ENCODE measurements at places on chromosomes 3 and 15.

GRCh38 chr3:13283877-13284264, 136.3 kb downstream of the NUP210 start:
- no peak for DNase-seq

- DNase-seq, result peak; percentile 88
Observed at GRCh38 chr3:17579289-17580031, 163.0 kb downstream of the TBC1D5 start.

DNA sequence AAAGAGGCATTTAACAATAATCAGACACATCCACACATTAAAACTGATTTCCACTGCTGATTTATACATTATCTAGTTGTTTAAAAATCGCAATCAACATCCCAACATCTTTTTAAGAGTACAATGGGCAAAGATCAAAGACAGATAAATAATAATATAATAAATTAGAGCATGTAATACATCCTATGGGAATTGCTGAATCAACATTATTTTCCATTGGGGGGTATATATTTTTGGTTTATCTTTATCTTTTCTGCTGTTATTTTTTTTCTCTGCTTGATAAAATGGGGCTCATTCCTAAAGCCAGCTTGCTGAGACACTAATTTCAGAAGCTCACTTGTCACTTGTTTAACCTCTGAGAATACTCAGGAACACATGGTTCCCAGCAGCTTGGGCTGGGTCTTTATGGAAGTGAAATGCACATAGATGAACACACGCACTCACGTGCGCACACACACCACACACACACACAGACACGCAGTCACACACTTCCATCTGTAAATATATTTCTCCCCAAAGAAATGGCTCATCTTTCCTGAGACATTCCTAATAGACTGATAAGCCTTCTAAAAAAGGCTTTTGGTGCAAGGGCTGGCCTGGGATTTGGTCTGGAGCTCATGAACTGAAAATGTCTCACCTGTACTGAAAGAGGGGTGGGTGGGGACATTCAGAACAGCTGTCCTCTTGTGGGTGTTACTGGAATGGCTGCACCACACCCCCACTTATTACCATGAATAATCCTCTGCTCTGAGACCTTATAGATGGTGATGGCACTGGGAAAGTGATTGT, 3.5 kb upstream of the PPIB start:
- no peak for DNase-seq

DNA sequence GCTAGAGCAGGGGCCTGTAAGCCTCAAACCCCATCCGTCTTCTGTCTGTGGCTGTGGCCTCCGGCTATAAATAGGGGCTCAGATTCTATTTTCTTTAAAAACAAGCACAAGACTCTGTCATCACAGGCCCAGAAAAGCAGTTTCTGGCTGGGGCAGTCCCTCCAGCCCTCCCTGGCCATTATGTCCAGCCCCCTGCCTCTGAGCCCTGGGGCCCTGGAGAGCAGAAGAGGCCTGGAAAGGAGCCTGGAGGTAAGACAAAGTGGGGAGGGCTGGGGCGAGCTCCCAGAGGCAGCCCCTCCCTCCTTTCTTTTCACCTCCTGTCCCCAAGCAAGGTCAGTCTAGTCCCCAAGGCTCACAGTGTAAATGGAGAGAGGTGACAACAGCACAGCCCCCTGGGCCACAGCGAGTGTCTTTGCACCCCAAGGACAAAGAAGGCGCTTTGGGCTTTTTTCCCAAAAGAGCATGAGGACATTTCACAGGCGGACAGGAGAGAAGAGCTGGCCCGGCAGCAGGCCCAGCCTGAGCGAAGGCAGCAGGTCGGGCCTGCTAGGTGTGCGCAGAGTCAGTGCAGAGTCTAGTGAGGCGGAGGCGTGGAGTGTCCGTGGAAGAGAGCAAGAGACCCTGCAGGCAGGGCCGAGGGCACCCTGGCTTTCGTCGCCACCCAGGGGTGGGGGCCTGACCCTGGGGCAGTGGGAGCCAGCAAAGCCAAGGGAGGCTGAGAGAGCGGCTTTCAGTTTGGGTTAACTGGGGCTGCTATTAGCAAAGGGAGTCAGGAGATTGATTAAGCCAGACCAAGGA, 188.3 kb downstream of the TBC1D2B start:
- no peak for DNase-seq

GRCh38 chr3:150544726-150545125, 1.6 kb downstream of the SERP1 start:
- DNase-seq, result peak; percentile 20
